Activated CD4-positive, alpha-beta T cell treated with anti-CD3 and anti-CD28 coated beads for 1 hour (primary cell): ENCODE measurements at places on chromosomes 11 and 22.
A peak's percentile ranks its signal among the peaks of the same experiment; 100 is the strongest.

- DNase-seq = no peak
Observed at GRCh38 chr11:129368889-129369672, 6.6 kb upstream of the BARX2 start.

DNA sequence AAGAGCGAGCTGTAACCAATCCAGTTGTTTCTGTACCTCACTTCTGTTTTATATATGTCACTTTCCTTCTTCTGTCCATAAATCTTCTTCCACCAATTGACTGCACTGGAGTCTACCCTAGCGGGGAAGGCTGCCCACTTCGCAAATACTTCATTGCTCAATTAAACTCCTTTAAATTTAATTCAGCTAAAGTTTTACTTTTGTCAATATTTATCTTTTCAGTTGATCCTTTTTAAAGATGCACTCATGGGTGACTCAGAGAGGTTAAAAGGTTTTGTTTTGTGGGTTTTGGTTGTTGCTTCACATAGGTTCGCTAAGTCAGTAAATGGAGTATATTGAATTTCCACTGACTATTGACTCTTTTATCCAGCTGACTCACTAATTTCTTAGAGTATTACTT is 597.2 kb downstream of the DLG2 start:
- DNase-seq = no peak

DNA sequence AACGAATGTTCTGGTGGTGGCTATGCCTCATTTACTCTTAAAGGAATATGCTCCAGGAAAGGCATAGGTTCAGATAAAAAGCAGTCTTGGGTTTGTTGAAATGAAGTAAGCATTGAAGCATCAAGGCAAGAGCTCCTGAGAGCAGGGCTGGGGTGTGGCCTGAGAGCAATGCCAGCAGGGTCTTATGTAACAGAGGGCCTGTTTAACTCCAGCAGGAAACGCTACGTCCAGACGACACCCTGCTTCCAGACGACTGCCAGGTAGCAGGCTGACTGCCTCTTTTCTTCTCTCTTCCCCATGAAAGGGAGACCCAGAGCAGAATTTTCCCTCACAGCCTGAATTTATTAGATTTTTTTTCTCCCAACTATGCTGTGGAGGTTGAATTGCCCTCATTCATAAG is 127.2 kb upstream of the SLC5A12 start:
- no peak for DNase-seq

- DNase-seq = no peak
Observed at GRCh38 chr11:10318527-10318802, 13.6 kb downstream of the ADM start.

DNA sequence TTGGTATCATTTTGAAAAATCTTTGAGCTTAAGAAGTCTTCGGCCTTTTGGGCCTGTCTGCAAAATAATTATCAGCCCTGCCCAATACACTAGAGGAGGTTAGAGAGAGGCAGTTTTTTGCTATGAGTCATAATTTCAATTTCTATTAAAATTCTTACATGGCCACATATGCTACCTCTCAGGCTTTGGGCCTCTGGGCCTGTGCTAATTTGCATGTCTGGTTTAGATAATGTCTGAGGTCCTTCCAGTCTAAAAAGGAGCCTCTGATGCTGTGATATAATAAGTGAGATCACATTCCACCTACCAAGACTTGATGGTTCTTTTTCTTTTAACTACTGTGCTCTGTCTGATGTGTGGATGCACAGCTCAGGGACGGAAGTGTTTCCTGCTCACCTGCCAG is 70.8 kb downstream of the KCNJ1 start:
- DNase-seq = no peak

GRCh38 chr22:48898524-48899250 is 929.0 kb downstream of the BRD1 start:
- DNase-seq = no peak

- no peak for DNase-seq
Observed at GRCh38 chr11:74226907-74227306, 55.8 kb downstream of the PPME1 start.

- DNase-seq = no peak
Observed at GRCh38 chr11:22666688-22667439, 453 bp downstream of the GAS2 start.

DNA sequence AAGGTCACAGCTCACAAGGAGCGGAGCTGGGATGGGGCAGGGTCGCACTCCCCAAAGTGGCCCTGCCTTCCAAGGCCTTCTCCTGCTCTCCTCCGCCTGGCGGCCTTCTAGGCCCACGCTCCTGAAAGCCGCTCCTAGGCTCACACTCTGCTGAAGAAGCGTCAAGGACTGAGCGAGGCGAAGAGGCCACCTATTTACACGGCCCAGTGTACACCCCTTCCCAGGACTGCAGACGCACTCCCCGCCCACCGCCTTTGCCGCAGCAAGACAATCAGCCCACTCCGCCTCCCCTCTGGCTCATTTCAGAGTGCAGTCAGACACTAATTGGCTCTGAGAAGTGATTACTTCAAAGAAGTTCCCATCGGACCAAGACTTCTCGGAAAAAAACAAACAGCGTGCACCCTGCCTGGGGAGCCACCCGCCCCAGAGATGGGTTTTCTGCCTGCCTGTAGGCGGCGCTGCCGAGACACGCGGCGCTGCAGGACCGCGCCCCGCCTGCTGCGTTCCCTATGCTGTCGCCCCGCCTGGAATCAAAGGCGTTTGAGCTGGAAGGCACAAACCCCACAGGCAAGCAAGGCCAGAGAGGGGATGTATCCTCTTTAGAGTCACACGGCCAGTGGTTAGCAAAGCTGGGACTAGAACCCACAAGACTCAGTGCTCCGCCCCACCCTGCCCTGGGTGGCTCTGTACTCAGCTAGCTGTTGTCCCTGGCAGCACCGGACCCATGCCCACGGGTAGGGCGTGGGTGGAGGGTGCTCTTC is 414.8 kb downstream of the BUD13 start:
- DNase-seq = no peak

- DNase-seq = no peak
Observed at GRCh38 chr11:120646206-120646605, 134.7 kb downstream of the GRIK4 start.

GRCh38 chr11:3105791-3106735 is 48.8 kb upstream of the CARS1 start:
- no peak for DNase-seq

DNA sequence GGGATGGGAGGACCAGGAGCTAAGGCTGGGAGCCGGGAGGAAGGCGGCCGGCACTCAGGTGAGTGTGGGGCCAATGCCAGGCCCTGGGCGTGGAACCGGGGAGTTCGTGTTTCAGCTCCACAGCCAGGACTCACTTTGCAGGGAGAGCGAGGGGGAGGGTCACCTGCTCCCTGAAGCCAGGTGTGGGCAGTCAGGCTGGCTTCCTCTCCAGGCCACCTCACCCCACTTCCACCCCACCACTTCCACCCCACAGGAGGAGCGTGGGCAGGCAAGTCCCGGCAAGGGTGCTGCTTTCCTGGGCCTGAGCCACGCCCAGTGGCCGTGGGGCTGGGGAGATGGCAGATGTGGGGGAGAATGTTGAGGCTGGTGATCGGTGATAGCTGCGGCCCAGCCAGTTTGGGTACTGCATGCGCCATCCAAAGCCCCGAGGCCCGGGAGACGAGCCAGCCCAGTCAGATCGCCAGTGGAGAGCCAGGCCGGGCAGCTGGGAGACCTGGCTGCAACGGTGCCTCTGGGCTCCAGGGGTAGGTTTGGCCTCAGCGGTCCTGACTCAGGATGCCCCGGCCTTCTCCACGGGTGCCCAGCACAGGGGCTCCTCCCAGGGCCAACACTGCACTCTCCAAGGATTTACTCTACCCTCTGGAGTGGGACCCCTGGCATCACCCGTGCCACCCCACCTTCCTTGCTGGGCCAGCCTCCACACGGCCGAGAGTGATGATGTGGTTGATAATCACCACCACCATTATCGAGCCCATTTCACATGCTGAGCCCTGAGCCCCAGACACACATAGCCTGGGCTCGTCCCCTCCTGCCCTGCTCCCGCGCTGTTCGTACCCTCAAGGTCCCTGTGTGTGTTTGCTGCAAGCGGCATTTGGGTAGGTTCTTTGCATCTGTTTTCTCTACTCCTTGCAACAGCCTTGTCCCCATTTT is 93.8 kb downstream of the WNT7B start:
- no peak for DNase-seq

DNA sequence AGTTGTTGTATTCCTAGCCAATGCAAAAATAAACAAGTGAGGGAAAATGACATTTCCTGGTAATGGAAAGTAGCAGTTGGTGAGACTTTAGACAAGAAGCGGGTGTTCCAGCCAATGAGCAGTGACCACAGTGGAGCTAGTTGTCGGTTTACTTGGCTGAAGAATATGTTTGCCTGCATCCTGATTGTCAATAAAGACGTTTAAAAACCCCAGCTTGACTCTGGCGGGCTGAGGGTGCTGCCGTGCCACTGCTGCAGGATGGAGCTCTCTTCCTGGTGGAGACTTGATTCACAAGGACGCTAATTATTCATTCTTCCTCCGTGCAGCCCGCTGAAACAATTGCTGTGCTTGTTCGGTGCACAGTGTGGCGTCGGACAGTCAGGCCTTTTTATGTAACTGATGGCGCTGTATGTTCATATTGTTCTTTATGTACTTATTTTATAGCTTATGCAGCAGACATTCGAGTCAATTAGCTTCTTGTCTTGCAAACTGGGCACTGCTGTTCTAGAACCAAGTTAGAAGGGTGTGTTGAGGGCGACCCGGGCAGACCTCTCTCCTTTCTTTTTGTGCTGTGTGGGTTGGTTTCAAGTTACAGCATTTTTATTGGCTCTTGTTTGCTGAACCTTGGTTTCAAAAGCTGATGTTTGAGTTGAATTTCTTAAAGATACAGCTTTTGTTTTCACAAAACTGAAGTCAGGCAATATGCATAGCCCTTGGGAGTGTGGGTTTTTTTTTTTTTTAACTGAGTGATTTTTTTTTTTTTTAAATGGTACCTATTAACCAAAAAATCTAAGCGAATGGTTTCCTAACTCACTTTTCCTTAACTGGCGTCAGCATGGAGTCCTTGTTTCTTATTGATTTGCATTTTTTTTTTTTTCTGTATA is 153.9 kb downstream of the TEAD1 start:
- no peak for DNase-seq

GRCh38 chr11:64919627-64920026 is 2.6 kb upstream of the ATG2A start:
- no peak for DNase-seq

- no peak for DNase-seq
Observed at GRCh38 chr11:84289381-84289906, 1003.3 kb upstream of the CCDC90B start.

DNA sequence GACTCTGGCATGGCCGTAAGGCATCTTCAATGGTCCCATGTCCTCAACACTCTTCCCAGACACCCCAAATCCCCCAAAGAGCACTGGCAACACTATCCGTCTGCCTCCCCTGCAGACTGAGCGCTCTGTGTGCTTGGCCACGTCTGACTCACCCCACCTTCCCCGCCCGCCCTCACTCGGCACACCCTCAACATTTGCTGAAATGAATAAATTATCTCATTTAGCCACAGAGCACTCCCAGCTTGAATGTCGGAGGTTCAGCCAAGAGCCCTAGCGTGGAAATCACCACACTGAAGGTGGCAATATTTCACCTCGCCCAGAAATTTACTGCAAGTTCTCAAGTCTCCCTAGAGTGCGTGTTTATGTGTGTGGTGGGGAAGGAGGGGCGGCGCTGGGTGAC is 46.6 kb upstream of the TCF20 start:
- DNase-seq = no peak

DNA sequence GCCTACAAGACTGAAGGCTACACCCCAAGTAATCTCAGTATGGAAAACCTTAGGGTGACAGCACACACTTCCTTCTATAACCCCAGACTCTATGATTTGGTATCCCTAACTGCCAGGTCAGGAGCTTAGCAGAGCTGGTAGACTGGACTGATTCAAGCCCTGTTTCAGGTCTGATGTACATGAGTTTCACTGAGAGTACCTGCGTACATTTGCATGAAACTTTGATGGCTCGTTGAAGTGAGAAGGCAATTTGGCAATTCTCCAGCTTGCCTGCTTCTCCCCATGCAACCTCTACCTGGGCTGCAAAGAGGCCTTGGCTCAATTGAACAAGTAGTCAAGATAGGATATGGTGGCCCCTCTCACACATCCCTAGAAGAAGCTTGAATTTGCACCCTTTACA is 10.2 kb downstream of the FIBIN start:
- no peak for DNase-seq

GRCh38 chr11:17275400-17276235 is 921 bp upstream of the NUCB2 start:
- no peak for DNase-seq

DNA sequence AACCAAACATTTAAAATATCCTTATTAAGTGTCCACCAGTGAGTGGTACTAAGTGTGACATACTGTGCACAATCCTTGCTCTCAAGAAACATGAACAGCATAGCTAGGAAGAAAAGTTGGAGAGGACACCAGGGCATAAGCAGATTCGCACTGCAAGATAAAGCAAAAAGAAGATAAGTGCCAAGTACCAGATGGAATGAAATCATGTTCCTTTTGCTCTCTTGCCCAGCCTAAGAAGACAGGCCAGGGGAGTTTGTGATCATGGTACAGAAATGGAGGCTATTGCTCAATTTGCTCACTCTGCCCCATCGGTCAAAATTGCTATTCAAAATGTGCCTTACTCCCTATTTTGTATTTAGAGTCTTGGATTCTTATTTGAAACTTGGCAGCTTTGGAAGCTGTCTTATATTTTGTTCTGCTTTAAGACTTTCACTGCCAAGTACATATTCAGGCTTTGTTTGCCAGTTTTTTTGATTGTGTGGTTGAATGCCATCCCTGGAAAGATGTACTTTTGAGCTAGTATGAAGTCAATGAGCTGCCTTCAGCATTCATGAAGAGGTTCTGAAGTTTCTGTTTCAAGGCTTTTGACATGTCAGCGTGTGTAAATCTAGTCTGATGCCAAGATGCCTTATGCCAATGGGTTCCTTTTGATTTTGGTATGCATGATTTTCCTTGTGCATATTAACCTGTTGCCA is 90.3 kb downstream of the PAX6 start:
- no peak for DNase-seq

GRCh38 chr22:24108073-24108472 is 73.2 kb upstream of the SUSD2 start:
- no peak for DNase-seq

- DNase-seq = no peak
Observed at GRCh38 chr11:116576526-116576925, 196.3 kb downstream of the BUD13 start.

DNA sequence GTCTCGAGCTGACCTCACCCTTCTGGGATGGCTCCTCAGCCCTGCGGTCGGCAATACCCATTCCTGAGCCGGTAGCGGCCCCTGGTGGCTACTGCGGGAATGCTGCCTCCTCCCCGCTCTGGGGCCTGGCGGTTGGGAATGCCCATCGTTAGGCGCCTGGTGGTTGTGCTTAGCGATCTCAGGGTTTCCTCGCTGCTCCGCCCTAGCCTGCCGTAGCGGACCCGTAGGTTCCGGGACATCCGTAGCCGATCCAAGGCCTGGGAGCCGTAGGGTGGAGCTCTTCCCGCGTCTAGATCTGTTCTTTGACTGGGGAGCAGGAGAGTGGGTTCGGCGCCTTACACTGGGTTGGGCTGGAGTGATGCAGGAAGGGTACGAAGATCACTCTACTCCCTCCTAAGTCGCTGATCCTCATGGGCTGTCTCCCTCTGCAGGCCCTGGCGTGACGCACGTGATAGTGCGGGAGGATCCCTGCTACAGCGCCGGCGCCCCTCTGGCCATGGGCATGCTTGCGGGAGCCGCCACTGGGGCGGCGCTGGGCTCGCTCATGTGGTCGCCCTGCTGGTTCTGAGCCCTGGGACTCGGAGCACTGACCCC is 14.8 kb downstream of the PLEKHB1 start:
- DNase-seq = peak; percentile 79
